ENCODE measurements at places on chromosomes 2 and 18.

DNA sequence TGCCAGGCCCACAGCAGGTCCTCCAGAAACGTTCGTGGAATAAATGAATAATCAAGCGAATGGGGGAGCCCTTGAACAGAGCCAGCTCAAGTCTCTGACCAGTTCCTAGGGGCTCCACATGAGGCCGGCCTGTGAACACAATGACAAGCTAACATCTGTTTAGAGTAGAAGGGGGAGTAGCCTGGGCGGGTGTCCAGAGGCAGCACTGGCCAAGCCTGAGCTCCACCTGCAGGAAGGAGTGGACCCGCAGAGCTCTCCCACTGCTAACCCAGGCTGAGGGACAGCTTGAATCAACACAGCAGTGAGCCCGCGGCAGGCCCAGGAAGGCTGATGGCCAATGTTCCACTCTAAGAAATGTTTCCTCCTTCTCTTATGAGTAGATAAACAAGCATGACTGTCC is 234.8 kb upstream of the RAB6C start:
- no peak for DNase-seq

DNA sequence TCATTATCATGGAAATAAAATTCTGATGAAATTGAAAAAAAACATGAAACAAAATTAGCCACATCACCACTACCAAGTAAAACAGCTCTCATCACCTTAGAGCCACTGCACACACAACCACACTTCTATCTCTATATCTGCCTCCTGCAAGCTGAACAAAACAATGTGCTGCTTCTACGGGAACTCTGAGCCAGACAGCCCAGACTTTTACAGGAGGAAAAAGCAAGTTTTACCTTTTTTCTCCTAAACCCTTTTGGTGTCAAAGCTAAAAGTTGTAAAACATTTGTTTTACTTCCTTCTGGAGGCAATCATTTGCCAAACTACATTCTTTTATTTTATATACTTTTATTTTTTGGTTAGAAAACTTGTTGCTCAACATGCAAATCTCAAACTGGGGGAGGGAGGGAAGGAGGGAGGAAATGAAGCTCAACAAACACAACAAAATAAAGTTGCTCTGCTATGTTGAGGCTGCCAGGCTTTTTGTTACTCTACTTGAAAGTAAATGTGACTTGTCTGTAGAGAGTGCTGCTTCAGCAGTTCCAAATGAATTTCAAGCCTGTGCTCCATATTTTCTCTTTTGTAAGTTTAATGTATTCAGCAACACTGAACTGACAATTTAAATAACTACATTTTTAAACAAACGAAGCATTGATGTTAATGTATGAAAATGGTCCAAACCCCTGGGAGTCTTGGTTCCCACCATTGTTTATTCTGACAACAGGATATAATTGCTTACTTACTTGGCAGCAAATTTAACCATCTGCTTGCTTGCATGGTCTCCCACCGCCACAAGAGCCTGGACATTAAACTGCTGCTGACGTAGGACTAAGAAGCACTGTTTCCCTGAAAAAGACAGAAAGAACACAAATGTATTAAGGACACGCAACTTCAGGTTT is 24.5 kb downstream of the DARS1 start:
- no peak for DNase-seq

GRCh38 chr2:202529389-202529788 is 105.4 kb upstream of the FAM117B start:
- DNase-seq, result peak; percentile 37

- DNase-seq, result no peak
Observed at GRCh38 chr2:19757586-19757985, 144.2 kb downstream of the TTC32 start.

- no peak for DNase-seq
Observed at GRCh38 chr2:106343274-106343673, 124.9 kb downstream of the RGPD3 start.

- DNase-seq, result no peak
Observed at GRCh38 chr2:241378816-241379215, 22.7 kb downstream of the FARP2 start.

DNA sequence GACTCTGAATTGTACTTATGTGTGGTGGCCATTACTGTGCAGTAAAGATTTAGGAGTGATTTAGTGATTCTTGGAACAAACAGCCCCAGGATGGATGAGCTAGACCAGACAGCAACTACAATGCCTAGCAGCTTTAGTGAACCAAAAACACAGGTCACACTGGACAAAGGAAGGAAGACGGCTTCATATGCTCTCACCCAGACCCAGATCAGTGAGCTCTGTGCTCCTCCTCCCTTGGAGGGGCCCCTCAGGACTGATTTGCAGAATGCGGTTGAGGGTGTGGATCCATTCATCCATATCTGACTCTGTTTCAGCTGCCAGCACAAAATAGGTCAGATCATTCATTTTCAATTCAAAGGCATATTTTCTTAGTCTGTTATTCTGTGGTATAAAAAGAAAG is 159.7 kb upstream of the CCDC195 start:
- DNase-seq, result no peak

- no peak for DNase-seq
Observed at GRCh38 chr18:32770666-32771168, 2.1 kb downstream of the KLHL14 start.

- DNase-seq, result no peak
Observed at GRCh38 chr2:26059542-26059941, 25.7 kb downstream of the RAB10 start.

DNA sequence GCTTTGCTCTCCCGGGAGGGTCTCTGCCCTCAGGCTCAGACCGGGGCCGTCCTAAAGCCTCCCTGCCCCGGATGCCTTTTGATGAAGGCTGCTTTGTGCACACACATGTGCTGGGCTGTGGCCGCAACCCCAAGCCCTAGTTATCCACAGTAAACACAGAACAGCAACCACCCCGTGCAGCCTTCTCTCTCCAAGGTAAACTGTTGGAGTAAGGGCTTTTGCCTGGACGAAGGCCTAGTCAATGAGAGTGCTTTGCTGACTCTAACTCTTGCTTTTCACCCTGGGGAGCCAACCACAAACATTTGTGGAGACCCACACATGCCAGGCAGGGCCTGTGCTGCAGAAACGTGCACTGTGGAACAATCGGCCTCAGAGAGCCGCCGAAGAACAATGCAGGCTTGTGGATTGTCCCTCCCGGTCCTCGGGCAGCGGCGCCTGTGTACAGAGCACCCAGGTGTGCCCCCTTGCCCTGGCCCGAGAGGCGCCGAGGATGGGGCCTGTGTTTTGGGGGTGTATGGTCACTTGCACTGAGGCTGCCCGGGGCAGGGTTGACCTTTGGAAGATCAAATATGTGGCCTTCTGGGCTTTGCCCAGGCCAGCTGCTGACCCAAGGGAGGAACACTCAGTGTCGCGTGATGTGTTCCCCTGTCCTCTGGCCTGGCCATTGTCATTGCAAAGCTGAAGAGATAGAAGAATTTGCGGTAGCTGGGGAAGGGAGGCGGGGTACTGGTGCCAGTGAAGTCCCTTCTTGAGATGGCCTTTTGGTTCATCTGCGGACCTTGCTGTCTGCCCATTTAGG is 37.0 kb downstream of the CTIF start:
- no peak for DNase-seq

- DNase-seq, result no peak
Observed at GRCh38 chr2:95530734-95531133, 46.2 kb upstream of the TRIM43B start.

GRCh38 chr2:240203031-240203787 is 62.8 kb upstream of the OTOS start:
- DNase-seq, result no peak

GRCh38 chr2:224219781-224220180 is 180.7 kb upstream of the SERPINE2 start:
- no peak for DNase-seq

DNA sequence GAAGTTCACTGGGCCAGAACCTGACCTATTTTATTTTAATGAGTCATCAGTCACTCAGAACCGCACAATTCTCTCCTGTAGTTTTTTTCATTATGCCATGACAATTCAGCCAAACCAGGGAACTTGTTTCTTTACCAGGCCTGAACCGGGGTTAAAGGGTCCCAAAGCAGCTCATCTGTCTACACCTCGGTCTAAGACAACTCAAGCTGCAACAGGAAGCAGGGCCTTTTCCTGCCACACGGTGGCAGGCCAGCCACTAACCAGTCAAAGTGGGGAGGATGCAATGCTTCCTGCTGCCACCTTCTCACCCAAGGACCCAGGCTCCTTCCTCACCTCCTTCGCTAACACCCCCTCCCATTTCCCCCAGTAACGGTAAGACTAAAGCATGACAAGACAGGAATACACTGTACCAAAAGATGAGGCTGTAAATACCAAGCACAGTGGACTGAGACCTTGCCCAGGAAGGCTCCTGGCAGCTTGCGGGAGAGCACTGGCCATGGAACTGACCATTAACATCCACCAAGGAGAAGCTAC is 56.7 kb upstream of the ACKR3 start:
- peak; percentile 61 for DNase-seq

DNA sequence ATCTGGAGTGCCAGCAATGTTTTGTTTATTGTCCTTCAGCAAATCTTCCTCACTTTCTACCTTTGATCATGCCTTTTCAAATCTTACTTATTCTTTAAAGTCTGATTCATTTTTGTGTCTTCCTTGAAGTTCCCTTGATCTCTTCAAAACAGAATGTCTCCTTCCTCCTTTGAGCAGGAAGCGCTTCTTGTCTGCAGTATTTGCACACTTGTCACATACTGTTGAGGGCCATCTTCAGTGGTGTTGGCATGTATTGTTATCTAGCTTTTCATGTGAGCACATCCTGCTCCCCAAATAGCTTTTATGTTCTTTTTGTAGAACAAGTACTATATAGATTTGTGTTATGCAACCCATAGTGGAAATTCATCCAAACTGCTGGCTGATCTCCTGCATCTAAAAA is 5.9 kb upstream of the CERS6 start:
- no peak for DNase-seq

DNA sequence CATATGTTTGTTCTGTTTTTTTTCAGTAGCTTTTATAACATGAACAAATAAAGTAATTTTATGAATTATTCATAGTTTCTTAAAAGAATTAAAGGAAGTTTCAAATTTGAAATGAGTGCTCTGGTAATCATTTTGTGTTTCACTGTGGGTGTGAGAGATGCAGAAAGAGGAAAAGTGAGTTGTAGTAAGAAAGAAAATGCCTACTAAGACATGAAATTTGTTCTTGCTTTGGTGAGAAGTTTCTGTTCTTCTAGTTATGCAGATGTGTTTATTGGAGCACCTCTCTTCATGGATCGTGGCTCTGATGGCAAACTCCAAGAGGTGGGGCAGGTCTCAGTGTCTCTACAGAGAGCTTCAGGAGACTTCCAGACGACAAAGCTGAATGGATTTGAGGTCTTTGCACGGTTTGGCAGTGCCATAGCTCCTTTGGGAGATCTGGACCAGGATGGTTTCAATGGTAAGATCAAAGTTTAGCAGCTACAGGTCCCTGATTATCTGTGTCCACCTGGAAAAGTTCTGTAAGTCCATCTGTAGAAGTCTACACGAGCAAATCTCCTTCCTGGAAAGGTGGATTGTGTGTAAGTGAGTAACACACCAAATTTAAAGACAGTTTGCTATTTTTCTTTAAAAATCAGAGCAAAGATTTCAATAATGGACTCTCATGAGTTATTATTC is 51.4 kb downstream of the ITGAV start:
- no peak for DNase-seq

DNA sequence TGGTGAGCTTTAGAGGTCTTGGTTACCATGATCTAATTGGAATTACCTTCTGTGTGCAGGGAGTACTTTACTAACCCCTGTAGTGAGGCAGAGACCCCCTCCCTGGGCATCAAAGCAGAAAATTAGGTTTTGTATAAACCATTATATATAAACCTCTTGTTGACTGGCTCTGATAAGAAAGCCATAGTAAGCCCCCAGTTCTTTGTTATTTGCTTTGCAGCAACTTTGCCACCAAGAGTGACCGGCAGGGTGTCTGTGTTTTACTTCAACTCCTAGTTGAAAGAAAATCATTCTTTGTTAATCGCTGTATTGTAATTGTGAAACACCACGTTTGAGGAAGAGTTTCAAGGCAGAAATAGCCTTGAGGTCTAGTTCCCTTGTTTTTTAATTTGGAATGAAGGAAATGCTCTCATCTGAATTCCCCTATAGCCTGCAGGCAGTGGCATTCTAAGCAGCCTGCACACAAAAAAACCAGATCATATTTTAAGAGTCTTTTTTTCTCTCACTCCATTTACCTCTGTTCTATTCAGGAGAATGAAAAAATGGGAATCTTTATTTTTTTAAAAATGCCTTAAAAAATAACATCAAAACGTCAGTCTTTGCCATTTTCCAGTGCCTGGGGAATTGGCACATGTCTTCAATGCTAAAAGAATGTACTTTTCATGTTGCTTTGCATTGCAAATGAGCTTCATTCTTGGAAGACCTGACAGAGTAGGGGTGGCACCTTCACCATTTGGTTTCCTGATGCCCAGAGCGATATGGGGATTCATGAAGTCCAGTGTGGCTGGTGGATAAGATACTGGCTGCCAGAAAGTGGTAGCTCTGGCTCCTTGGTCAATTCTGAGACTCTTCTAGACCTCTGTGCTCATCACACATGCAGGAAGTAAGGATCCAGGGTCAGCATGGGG is 338.1 kb downstream of the SLC4A3 start:
- no peak for DNase-seq

DNA sequence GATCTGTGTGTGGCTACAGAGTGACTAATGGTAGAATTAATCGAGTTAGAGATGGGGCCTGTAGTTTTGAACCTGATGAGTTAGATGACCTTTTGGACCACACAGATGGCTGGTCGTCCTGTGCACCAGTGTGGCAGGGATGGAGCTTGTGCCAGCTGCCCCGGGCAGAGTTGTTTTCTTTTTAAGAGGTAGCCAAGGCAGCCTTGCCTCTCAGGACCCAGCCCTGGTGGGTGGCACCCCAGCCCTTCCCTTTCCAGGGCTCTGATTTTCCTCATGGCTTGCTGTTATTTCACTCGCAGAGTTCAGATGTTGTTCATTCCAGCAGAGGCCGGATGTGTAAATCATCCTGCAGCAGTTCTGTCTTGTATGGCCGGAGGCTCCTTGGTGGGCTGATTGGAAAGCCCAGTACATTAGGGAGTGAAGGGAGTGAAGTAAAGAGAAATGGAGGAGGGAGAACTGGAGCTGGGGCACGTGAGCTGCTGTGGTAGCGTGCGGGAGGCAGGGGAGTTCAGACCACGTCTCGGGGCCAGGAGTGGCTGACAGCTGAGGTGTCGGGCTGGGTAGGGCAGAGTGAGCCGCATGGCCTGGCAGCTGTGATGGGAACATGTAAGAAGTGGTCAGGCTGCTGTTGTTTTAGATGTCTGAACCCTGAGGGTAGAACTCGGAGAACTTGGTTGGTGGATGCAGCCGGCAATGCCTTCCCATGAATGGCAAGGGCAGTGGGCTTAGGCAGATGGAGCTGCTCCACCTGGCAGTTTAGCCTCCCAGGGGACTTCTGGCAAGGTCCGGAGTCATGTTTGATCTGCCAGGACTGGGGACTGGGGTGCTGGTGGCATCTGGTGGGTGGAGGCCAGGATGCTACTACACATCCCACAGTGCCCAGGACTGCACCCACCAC is 28.8 kb downstream of the ASAP2 start:
- DNase-seq, result no peak

- no peak for DNase-seq
Observed at GRCh38 chr2:171792886-171793580, 101.0 kb downstream of the SLC25A12 start.
